Natural killer cell (primary cell): ENCODE measurements at places on chromosomes 11 and 22. TPM values are rescaled to one million over a fixed set of nuclear protein-coding genes. Genes with fewer than 3 reads are reported as not detected.

DNA sequence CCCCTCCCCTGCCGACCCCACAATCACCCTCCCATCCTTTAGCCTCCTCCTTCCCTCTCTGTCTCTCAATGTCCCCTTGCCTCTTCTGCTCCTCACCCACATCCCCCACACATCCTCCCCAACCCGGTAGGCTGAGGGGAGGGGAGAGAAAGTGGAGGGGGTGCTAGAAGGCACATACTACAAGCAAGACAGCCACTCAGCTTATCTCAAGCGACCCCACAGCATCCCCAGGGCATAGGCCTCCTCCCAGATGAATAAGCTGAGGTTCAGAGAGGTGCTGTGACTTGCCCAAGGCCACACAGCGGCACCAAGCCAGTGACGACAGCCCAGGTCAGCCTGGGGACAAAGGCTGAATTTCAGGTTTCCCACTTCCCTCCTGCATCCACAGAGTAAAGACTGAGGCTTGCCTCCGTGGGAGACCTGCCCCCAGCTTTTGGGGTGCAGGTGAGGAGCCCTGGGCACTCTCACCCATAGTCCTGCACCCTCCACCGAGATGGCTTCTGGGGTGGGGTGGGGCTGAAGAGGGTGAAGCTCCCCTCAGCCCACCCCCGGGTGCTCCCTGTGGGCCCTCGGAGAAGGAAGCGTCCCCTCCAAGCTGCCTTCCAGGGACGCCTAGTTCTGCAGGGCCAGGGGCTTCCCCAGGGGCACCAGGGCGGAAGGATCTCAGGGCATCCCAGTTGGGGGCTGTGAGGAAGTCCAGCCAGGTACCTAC lies 511 bp downstream of the RAC2 start:
- H3K27ac ChIP-seq, result peak overlapping the region; percentile 82
- peaks cover 31% of the 10 kb centered on the region for H3K36me3 ChIP-seq
- H3K4me3 ChIP-seq, result peak overlapping the region; percentile 89
- no peaks in the 10 kb centered on the region for H3K27me3 ChIP-seq
- DNase-seq, result peak; percentile 37

DNA sequence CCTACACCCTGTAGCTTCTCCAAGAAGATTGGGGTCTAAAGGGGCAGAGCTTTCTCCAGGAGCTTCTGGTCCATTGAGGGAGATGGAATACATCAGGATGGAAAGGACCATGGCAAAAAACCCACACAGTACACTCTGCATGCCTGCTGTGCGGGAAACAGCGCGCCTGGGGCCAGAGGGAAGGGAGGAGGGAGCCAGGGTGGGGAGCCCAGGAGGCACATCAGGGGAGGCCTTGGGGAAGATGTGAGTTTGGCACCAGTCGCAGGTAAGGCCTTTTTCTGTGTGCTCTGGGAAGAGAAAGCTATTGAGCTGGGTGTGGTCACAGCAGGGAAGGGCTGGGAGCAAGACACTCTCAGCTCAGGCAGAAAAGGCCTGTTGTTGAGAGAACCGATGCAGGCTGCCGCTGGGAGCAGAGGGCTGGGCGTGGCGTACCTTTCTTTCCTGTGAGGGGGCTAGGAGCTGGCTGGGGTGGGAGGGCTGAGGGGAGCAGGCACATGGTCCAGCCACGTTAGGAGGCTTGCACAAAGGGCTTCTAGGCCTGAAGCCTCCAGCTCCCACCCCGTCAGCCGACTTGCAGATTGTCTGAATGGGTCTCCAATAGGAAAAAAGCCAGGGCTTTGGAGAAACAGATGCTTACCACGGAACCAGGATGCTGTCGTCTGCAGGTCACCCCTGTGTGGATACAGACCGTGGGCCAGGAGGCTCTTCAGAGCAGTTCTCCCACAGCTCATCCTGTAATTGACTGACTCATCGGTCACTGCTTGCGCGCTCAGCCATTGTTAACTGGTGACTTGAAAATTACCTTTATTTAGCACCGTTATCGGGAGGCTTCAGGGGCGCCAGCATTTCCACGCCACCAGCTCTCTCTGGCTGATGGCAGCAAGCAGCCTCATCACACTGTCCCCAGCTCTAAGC lies 237.3 kb downstream of the ST3GAL4 start:
- H3K27ac ChIP-seq, result no peak overlapping the region
- H3K4me1 ChIP-seq, result no peaks in the 10 kb centered on the region
- no peak overlapping the region for H3K4me3 ChIP-seq
- H3K36me3 ChIP-seq, result no peaks in the 10 kb centered on the region

GRCh38 chr22:39446239-39446721 lies 10.5 kb upstream of the MGAT3 start:
- DNase-seq, result peak; percentile 23
- H3K36me3 ChIP-seq, result no peaks in the 10 kb centered on the region
- H3K4me1 ChIP-seq, result peaks cover 53% of the 10 kb centered on the region
- peak overlapping the region; percentile 59 for H3K27ac ChIP-seq

- no peaks in the 10 kb centered on the region for H3K4me1 ChIP-seq
- no peak overlapping the region for H3K27ac ChIP-seq
- H3K36me3 ChIP-seq, result no peaks in the 10 kb centered on the region
- H3K4me3 ChIP-seq, result no peak overlapping the region
- H3K27me3 ChIP-seq, result no peaks in the 10 kb centered on the region
These were observed 32.1 kb downstream of the USH1C start for GRCh38 chr11:17512101-17512500.

DNA sequence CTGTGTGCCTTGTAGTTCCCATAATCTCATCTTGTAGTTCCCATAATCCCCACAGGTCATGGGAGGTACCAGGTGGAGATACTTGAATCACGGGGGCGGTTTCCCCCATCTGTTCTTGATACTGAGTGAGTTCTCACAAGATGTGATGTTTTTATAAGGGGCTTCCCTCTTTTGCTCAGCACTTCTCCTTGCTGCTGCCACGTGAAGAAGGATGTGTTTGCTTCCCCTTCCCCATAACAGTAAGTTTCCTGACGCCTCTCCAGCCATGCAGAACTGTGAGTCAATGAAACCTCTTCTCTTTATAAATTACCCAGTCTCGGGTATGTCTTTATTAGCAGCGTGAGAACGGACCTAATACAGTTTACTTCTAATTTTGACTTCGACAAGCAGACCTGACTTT lies 14.0 kb upstream of the SMIM38 start:
- no peak overlapping the region for H3K27ac ChIP-seq
- H3K36me3 ChIP-seq, result no peaks in the 10 kb centered on the region
- no peak overlapping the region for H3K4me3 ChIP-seq
- no peaks in the 10 kb centered on the region for H3K4me1 ChIP-seq
- H3K27me3 ChIP-seq, result no peaks in the 10 kb centered on the region
- no peak for DNase-seq

DNA sequence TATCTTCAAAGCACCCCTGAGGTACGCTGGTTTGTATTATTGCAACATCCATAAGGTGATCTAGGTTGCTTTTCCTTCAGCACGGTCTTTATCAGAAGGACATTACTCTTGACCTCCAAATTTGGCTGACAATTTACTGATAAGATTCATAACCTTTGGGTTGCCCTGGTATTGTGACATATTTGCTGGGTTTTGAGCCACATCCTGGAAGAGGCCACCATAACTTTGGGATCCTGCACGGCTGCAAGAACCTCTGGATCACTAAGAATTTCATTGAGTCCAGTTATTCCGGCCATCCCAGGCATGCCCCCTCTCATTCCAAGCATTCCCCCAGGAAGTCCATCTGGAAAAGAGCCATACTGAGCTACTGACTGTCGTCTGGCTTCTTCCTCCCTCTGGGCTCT lies 6.5 kb upstream of the PLET1 start:
- DNase-seq, result no peak
- H3K4me3 ChIP-seq, result no peak overlapping the region
- H3K27ac ChIP-seq, result no peak overlapping the region
- H3K36me3 ChIP-seq, result no peaks in the 10 kb centered on the region
- H3K27me3 ChIP-seq, result no peaks in the 10 kb centered on the region

- H3K27me3 ChIP-seq, result no peaks in the 10 kb centered on the region
- H3K4me3 ChIP-seq, result peak overlapping the region; percentile 65
- H3K27ac ChIP-seq, result peak overlapping the region; percentile 73
- H3K36me3 ChIP-seq, result no peaks in the 10 kb centered on the region
- H3K4me1 ChIP-seq, result peaks cover 39% of the 10 kb centered on the region
These were observed 55.3 kb upstream of the CCDC188 start for GRCh38 chr22:20205964-20206708.

- no peaks in the 10 kb centered on the region for H3K27me3 ChIP-seq
- H3K4me3 ChIP-seq, result no peak overlapping the region
- H3K4me1 ChIP-seq, result peaks cover 8% of the 10 kb centered on the region
- DNase-seq, result no peak
- H3K36me3 ChIP-seq, result no peaks in the 10 kb centered on the region
- H3K27ac ChIP-seq, result no peak overlapping the region
These were observed 57.6 kb downstream of the NRXN2 start for GRCh38 chr11:64665411-64665821.

- no peak overlapping the region for H3K27ac ChIP-seq
- H3K27me3 ChIP-seq, result no peaks in the 10 kb centered on the region
- no peak for DNase-seq
- H3K36me3 ChIP-seq, result no peaks in the 10 kb centered on the region
- no peaks in the 10 kb centered on the region for H3K4me1 ChIP-seq
These were observed 651.3 kb upstream of the KIRREL3 start for GRCh38 chr11:127651888-127652221.

GRCh38 chr11:134498326-134499139 lies 86.5 kb upstream of the B3GAT1 start:
- no peaks in the 10 kb centered on the region for H3K27me3 ChIP-seq
- H3K4me3 ChIP-seq, result no peak overlapping the region
- H3K27ac ChIP-seq, result no peak overlapping the region

DNA sequence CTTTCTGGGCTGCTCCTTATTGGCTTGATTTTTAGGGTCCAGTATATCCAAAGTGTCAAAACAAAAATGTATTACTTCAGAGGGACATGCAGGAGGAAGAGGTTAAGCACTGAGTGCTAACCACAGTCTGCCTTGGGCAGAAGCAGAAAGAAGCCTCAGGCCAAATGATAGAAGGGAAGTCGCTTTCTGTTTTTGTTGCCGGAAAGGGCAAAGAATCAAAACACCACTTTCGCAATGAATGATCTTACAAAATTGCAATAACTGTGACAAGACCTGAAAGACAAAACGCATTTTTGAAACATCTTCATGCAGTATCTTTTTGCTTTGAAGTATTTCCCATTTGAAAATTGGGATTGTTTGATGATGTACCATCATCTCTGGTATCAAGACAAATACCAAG lies 70.1 kb upstream of the PICALM start:
- no peak for DNase-seq
- H3K4me1 ChIP-seq, result peaks cover 62% of the 10 kb centered on the region
- no peaks in the 10 kb centered on the region for H3K27me3 ChIP-seq

DNA sequence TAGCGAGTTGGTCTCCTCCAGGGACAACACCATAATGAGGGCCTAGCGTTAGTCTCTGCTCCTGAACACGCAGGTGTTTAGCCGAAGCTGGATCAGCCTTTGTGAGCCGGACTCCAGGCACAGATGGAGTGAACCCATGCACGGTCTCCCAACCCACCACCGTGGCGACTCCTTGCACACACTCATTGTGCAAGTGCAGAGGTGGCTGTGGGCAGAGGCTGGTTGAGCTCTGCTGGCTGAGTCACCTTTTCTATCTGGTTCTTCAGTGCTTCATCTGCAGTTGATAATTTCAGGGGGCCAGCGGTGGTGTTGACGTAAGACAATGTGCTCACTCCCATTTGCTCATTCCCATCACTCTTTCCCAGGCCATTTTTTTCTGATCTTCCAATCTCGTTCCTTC lies 72.1 kb upstream of the SLC22A12 start:
- DNase-seq, result no peak
- no peak overlapping the region for H3K4me3 ChIP-seq
- no peaks in the 10 kb centered on the region for H3K27me3 ChIP-seq

- H3K36me3 ChIP-seq, result no peaks in the 10 kb centered on the region
- H3K27ac ChIP-seq, result no peak overlapping the region
- DNase-seq, result no peak
- H3K4me1 ChIP-seq, result no peaks in the 10 kb centered on the region
These were observed 36.3 kb upstream of the TMEM45B start for GRCh38 chr11:129779342-129779741.

DNA sequence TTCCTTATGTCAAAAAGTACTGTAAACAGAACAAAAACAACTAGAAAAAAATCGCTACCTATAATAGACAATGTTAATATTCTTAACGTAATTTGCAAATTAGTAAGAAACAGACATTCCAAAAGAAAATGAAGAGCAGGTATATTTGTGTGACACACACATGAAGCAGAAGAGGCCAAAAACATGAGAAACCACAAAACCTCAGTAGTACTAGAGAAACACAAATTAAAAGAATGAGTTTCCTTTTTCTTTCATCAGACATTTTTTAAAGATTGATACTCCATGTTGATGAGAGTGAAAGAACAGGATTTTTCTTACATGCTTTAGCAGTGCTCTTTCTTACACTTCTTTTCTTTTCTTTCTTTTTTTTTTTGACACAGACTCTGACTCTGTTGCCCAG lies 34.2 kb upstream of the PCF11 start:
- peaks cover 8% of the 10 kb centered on the region for H3K4me1 ChIP-seq

- DNase-seq, result no peak
- peaks cover 15% of the 10 kb centered on the region for H3K27me3 ChIP-seq
- H3K4me1 ChIP-seq, result no peaks in the 10 kb centered on the region
- H3K36me3 ChIP-seq, result no peaks in the 10 kb centered on the region
These were observed at the start of gene GUCY1A2 for GRCh38 chr11:107018219-107018901. Gene GUCY1A2 (minus strand): TSS chr11:107018476. CDS start chr11:107018055, 421 bp downstream.

DNA sequence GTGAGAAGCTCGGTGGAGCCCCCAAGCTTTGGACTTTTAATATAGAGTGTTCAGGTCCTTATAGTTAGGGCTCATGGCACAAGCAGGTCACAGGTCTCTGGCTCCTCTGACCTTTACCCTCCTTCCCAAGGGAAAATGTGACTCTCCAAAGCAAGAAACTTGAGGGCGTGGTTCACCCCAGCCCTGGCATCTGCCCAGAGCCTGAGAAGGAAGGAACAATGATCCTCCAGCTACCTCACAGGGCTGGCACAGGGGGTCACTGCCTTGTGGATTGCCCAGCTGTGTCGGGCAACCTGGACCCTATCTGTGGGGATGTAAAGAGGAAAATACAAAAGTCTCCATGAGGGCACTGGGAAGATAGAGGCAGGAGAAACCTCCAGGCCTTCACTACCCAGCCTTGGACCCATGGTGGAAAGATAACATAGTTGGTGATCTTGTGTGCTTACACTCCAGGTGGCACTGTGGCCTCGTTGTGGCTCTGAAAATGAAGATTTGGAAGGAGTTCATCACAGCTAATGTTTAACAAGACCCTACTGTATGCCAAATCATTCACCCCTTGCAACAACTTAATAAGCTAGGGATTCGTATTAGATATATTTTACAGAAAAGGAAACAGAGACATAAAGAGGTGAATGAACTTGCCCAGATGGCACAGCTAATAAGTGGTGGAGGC lies 3.8 kb upstream of the ZNF195 start:
- H3K27ac ChIP-seq, result no peak overlapping the region
- peaks cover 15% of the 10 kb centered on the region for H3K4me1 ChIP-seq
- H3K36me3 ChIP-seq, result no peaks in the 10 kb centered on the region
- no peak for DNase-seq
- no peak overlapping the region for H3K4me3 ChIP-seq

GRCh38 chr11:7019500-7020182 lies 505 bp downstream of the ZNF214 start:
- no peak overlapping the region for H3K27ac ChIP-seq
- no peak for DNase-seq
- peaks cover 8% of the 10 kb centered on the region for H3K27me3 ChIP-seq
- H3K4me1 ChIP-seq, result no peaks in the 10 kb centered on the region

The OR8D1 gene
- total RNA-seq, result not detected

The OR56A1 gene
- 0.05 TPM for total RNA-seq

The OOSP4A gene
- not detected for total RNA-seq

The PGA4 gene
- not detected for total RNA-seq

The CWC15 gene
- 76.8 TPM for total RNA-seq

The NPTXR gene
- total RNA-seq, result 4.8 TPM

The NOL12 gene
- total RNA-seq, result 39.0 TPM

The SAA4 gene
- total RNA-seq, result 0.54 TPM

The TMEM80 gene
- total RNA-seq, result 33.0 TPM

The HBG2 gene
- not detected for total RNA-seq
